Right renal pelvis (tissue), 4 donors: ENCODE measurements at places on chromosomes 7 and 10. TPM values are rescaled to one million over a fixed set of nuclear protein-coding genes. Genes with fewer than 3 reads are reported as not detected.

The HNRNPH3 gene
- polyA plus RNA-seq = 316 TPM

DNA sequence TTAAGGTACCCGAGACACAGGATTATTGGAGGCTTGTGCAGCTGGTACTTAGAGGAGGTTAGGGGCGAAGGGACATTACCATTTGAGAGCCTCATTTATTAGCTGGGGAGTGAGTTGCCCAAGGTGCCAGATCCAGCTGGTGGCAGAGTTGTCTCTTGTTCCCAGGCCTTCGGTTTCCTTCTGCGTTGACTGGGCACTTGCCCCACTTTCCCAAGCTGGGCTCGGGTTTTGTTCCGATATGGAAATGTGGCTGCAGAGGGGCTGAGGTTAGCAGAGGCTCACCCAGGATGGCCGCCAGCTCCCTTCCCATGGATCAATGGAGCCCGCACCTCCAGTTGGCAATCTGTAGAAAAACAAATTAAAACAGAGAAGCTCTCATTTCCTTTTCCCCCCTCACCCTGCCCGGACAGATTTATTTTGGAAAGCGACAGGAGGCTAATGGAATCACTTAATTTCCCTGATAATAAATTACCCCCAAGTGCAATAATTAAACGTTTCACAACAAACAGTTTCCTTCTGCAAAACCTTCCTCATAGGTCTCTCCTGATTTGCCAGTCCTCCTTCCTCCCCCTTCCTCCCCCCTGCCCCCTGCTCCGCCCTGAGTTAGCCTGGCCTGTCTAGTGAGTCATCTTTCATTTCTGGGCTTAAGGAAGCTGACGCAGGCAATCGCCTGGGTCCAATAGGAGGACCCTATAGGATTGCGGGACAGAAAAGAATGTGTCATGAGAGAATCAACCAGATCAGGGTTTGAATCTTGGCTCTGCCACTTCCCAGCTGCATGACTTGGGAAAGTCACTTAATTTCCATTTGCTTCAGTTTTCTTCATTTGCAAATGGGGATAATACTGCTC is 51.7 kb downstream of the ADRA2A start:
- DNase-seq = no peak

The LRRC17 gene
- 81.4 TPM for polyA plus RNA-seq

DNA sequence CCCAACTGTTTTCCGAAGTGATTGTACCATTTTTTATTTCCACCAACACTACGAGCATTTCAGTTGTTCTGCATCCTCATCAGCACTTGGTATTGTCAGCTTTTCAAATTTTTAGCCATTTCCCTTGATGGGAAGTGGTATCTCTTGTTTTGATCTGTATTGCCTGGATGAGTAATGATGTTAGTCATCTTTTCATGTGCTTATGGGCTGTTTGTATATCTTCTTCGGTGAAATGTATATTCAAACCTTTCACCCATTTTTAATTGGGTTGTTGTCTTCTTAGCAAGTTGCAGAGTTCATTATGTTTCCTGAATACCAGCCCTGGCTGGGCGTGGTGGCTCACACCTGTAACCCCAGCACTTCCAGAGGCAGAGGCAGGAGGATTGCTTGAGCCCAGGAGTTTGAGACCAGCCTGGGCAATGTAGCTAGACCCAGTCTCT is 22.1 kb downstream of the CLIP2 start:
- no peak for DNase-seq

GRCh38 chr10:53209944-53210611 is 437.5 kb upstream of the MBL2 start:
- DNase-seq = peak; percentile 36

The ZDHHC4 gene
- polyA plus RNA-seq = 98.4 TPM

DNA sequence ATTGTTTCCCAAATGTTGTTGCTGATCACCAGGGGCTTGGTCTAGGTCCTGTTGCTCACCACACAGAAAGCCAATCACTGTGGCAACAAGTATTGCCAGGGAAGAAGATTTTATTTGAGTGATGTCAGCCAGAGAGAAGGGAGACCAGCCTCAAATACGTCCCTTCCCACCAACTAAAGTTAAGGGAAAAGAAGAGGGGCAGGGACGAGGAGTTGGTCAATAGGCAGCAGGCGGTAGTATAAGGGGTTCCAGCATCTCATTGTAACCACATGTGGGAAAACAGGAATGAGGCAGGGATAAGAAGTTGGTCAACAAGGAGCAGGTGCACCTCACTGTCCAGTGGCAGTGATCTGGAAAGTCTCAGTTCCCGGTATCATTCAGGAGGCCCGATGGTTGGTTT is 138.9 kb upstream of the KCNMA1 start:
- DNase-seq = no peak

GRCh38 chr7:28364082-28364481 is 48.2 kb upstream of the CREB5 start:
- DNase-seq = no peak

The SFMBT2 gene
- 6.6 TPM for polyA plus RNA-seq

The CTTNBP2 gene
- 28.5 TPM for polyA plus RNA-seq

DNA sequence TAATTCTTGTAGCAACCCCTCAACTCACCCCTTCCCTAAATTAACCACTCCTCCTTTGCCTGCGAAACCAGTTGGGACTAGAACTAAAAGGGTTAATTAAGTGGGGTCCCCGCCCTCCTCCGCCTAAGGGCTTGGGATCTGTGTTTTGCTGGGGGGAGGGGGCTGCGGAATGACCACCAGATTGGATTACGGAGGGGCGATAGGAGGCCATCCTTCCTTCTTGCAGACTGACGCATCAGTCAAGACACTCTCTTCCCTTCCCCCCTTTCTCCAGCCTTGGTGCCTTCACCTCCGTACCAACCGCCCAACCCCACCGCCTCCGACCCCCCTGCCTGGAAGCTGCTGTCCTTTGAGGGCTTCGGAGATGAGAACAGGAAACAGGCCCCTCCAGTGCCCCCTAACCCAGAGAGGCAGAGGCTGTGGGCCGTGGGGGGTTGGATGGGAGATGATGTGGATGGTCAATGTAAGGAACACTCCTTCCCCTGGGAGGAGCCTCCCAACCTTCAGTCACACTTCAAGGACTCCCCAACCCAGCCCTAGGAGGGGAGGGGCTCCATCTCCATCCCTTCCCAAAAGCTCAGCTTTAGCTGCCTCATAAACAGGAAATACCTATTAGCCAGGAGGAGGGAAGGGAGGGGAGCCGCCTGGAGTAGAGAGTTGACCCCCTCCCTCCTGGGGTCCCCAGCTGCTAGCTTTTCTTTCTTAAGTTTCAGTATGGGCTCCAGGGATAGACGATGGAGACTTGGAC is 997 bp upstream of the LDB1 start:
- DNase-seq = peak; percentile 74

GRCh38 chr7:50867034-50867356 is 84.3 kb upstream of the GRB10 start:
- DNase-seq = no peak

The ZNF655 gene
- polyA plus RNA-seq = 73.8 TPM

DNA sequence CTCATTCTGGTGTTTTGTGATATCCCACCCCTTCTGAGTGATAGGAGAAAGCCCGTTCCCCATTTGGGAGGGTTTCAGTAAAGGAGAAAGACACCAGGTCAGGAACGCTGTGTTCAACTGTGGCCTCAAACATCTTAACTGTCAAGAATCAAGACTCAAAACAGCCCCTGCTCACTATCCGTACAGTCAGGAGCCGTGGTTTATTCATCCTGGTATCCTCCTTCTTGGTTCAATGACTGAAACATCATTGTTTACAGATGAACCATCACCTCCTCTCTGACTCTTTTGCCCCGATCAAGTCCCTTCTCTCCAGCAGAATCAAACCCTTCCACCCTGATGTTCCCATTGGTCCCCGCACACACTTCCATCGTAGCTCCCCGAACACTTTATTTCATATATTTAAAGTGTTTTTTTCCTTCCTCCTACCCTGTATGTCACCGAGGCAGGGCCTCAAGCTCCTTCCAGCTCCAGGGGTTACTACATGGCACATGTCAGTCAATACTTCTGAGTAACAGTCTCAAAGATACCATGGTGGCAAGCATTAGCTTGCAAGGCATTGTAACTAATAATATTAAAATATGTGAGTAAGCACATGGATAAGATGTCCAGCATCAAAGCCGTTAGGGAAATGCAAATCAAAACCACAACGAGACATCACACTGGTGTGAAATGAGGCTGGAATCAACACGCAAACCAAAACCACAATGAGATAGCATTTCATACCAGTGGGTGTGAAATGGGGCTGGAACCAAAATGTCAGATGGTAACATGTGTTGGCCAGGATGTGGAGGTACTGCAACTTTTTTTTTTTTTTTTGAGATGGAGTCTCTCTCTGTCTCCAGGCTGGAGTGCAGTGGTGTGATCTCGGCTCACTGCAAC is 124.7 kb upstream of the C1QL3 start:
- no peak for DNase-seq

GRCh38 chr10:22265839-22266537 is 48.2 kb upstream of the EBLN1 start:
- DNase-seq = no peak

- DNase-seq = no peak
Measured at GRCh38 chr10:91416339-91416855, 6.3 kb downstream of the HECTD2 start.

- DNase-seq = no peak
Measured at GRCh38 chr10:116737627-116738327, 4.6 kb downstream of the HSPA12A start.

The CPED1 gene
- 30.1 TPM for polyA plus RNA-seq

DNA sequence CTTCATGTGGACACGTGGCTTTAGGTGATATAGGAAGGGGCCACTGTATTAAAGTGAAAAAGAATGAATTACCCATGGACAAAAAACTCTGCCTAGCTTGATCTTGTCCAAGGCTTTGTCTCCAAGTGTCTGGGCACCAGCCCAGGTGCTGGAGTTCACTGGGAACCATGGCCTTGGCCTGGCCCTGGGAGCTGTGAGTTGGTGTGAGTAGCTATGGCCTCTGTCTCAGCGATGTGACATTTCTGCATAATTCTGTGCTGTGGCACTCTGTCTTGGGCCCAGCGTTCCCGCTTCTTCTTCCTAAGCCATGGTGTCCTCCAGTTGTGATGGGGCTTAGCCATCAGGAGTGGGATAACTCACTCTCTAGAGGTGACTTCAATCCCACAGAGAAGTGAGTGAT is 119.0 kb upstream of the PPP2R2D start:
- DNase-seq = no peak

DNA sequence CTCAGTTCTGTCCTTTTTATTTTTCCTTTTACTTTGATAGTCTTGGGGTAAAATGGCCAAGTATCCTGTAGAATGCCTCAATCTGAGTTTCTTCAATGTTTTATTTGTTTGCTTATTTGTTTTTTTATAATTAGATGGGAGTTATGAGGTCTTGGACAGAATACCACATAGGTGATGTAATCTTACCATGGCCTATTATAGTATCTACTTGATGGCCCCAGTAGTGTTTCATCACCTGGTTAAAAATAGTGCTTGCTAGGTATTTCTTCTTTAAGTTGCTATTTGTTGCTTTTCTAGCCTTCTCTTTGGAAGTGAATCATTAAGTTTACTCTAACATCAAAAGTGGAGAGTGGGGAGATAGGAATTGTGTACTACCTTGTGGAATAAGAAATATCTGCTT is 1020.0 kb upstream of the KCND2 start:
- DNase-seq = no peak

- no peak for DNase-seq
Measured at GRCh38 chr7:121331574-121331973, 2.8 kb downstream of the WNT16 start.

DNA sequence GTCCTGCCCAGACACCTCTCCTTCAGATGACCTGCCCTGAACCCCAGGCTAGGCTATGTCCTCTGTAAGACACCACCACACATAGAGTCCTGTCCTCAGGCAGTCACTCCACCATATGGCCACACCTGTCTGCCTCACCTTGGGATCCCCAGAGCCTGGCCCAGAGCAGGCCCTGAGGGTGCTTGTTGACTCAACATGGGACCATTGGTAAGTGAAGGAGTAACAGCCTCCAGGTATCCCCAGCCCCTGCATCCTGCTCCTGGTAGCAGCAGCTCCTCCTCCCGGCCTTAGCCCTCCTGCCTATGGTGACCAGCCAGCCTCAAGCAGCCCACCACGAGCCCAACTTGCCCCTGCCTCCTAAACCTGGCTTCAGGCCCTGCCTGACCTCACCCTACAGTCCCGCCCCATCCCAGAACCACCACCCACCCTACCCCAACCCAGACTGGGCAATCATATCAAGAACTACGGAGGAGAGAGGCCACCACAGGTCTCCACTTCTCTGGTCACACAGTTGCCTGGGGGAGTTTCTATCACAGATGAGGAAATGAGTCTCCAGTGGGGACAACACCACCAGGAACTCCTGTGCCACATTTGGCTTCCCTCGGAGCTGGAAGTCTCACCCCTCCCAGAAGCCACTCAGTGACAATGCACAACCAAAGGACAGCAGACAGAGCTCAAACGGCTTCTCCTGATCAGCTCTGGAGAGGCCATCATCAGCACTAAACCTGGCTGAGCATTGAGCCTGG is 136.6 kb downstream of the GRID1 start:
- no peak for DNase-seq

DNA sequence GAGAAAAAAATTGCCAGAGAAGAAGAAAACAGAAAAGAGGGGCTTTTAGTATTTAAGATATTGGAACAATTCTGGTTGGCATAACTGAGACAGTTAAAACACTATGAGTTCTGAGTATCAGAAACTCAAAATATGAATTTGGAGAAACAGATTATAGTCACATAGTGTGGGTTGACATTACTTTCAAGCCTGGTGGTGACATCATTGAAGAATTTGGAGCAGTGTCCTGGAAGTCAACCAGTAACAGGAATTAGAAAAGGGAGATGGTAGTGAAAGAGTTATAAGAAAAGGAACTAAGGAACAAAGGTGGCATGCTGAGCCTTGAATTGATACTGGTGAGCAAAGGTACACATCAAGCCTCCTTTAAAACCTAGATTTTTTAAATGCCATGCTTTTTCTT is 88.2 kb downstream of the ZNF438 start:
- no peak for DNase-seq

DNA sequence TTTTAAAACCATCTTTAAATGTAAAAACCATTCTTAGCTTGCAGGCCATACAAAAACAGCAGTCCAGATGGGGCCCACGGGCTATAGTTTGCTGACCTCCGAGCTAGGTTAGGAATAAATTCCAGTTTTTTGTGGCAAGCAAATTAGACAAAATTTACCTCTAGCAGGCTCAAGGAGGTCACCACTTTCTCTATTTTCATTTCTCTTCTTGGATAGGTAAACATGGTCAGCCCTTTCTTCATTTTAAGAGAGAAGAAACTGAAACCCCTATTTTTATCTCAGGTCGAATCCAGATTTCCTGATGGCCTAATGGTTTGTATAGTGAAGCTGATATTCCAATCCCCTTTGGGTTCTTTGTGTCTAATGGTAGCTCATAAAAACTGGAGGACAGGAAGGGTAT is 10.7 kb downstream of the IKZF5 start:
- no peak for DNase-seq

GRCh38 chr10:111122127-111122526 is 45.3 kb downstream of the ADRA2A start:
- no peak for DNase-seq
